ENCODE measurements at places on chromosomes 4 and X. TPM values are rescaled to one million over a fixed set of nuclear protein-coding genes. Genes with fewer than 3 reads are reported as not detected.

Gene SPP1
- total RNA-seq, result 55.4 TPM

Gene OTC
- 1.2 TPM for total RNA-seq

Gene DGAT2L6
- total RNA-seq, result not detected

Gene SLC7A11
- 9.1 TPM for total RNA-seq

Gene CXCL1
- total RNA-seq, result 30.0 TPM

Gene F8A1
- total RNA-seq, result 24.0 TPM

Gene RHOXF2
- 0.19 TPM for total RNA-seq

Gene MAGEA11
- not detected for total RNA-seq

Gene WAS
- 2.9 TPM for total RNA-seq

Gene PDZD4
- total RNA-seq, result 0.87 TPM

Gene GASK1B
- 2.7 TPM for total RNA-seq

Gene ZNF41
- total RNA-seq, result 3.5 TPM

Gene DCAF12L2
- not detected for total RNA-seq

Gene SHOX
- total RNA-seq, result not detected

Gene ZNF185
- total RNA-seq, result 2.6 TPM

Gene ERAS
- not detected for total RNA-seq

Gene GYPE
- 0.09 TPM for total RNA-seq

Gene GPRIN3
- total RNA-seq, result 3.7 TPM

Gene H2BW2
- not detected for total RNA-seq

Gene WDFY3
- 30.0 TPM for total RNA-seq

Gene MUC7
- total RNA-seq, result not detected

Gene MID1
- 5.4 TPM for total RNA-seq

Gene GABRQ
- total RNA-seq, result not detected

Gene PCSK1N
- total RNA-seq, result 20.4 TPM

Gene GRPR
- total RNA-seq, result 7.1 TPM

Gene DCAF12L1
- total RNA-seq, result not detected

Gene RAB39B
- 1.00 TPM for total RNA-seq

Gene KIF4A
- 0.72 TPM for total RNA-seq

Gene BTC
- total RNA-seq, result 1.7 TPM

Gene RASSF6
- total RNA-seq, result 3.1 TPM

Gene BMPR1B
- 1.6 TPM for total RNA-seq

Gene LIMCH1
- 18.5 TPM for total RNA-seq

Gene LONRF3
- 3.5 TPM for total RNA-seq

Gene PRR32
- not detected for total RNA-seq
